ENCODE measurements at places on chromosomes 5 and 9. TPM values are rescaled to one million over a fixed set of nuclear protein-coding genes. Genes with fewer than 3 reads are reported as not detected.

FBP1 gene
- 12.2 TPM for total RNA-seq

RXRA gene
- 11.2 TPM for total RNA-seq

LRRC70 gene
- total RNA-seq, result 8.6 TPM

PTGS1 gene
- 28.3 TPM for total RNA-seq

CATSPER3 gene
- total RNA-seq, result 0.10 TPM

NMUR2 gene
- not detected for total RNA-seq

SLC6A18 gene
- not detected for total RNA-seq

SPINK6 gene
- total RNA-seq, result not detected

LRRC26 gene
- 0.21 TPM for total RNA-seq

ARHGEF28 gene
- 0.63 TPM for total RNA-seq

SETX gene
- total RNA-seq, result 82.3 TPM

PCDHGB5 gene
- total RNA-seq, result 0.84 TPM

FAXDC2 gene
- 17.8 TPM for total RNA-seq

ELOVL7 gene
- total RNA-seq, result 23.2 TPM

RLN1 gene
- 0.31 TPM for total RNA-seq

DAB2 gene
- total RNA-seq, result 14.4 TPM

SNAPC4 gene
- total RNA-seq, result 3.5 TPM

AFAP1L1 gene
- under 0.01 TPM for total RNA-seq

FBXL7 gene
- total RNA-seq, result not detected

LCN12 gene
- total RNA-seq, result not detected

PCDHB16 gene
- total RNA-seq, result not detected

TMC1 gene
- total RNA-seq, result 0.52 TPM

SLC35A4 gene
- total RNA-seq, result 13.1 TPM

CDH9 gene
- total RNA-seq, result 0.10 TPM

SEMA5A gene
- 0.84 TPM for total RNA-seq

SLC36A3 gene
- not detected for total RNA-seq

C1QTNF2 gene
- total RNA-seq, result 0.10 TPM

CFAP157 gene
- total RNA-seq, result not detected

All from mononuclear cell (primary cell).